Stimulated activated CD4-positive, alpha-beta T cell treated with anti-CD3 and anti-CD28 coated beads, TNF-alpha, amount 100 ng/mL, for 1 hour (primary cell): ENCODE measurements at places on chromosomes 1 and 21.
A peak's percentile ranks its signal among the peaks of the same experiment; 100 is the strongest.

DNA sequence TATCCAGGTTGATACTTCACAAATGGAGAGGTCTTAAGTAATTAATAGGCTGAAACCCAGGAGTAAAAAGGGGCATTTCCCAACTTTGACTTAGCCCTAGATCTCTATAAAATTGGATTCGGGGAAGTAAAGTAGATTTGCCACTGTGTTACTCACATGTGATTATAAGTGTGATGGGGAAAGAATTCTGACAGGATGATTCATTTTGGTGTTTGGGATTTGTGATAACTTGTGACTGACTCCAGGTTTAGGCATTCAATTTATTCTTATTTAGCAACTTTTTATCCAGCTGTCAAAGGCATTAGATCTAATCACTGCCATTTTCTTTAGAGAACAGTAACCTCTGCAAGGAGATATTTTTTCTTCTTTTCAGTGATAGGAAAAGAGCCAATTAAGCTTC, 175.5 kb downstream of the ASTN1 start:
- no peak for DNase-seq

- DNase-seq, result no peak
Observed at GRCh38 chr21:39690454-39690853, 54.5 kb upstream of the IGSF5 start.

- DNase-seq, result no peak
Observed at GRCh38 chr21:15370462-15370975, 305.7 kb upstream of the NRIP1 start.

DNA sequence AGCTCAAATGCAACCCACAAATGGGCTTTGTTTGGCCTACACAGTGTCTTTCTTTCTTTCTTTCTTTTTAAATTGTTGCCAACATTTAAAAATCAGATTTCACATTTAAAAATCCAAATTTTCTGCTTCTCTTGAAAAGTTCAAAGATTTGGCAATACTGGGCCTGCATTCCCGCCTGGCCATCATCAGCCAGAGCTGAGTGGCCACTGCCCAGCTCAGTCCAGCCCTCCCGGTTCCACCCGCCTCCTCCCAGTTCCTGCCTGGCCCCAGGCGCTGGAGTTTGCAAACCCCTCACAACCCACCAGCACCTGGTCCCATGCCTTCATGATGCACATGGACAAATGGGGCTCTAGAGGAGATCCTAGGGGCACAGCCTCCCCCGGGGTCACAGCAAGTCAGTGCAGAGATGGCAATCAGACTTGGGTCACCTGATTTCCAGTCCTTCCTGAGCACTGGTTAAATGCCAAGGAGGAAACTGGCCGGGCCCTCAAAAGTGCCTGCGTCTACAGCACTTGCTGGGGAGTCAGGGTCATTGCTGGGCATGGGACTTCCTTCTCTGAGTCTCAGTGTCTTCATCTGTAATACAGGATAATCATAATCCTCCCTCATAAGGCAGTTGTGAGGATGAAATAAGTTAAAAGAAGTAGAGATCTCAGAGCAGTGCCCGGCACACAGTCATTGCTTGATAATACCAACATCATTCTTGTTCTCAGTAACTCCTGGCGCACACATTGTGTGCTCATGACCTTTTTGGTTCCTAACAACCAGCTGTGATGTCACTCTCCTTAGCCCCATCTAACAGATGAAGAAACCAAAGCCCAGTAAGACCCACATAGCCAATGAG, 41.0 kb upstream of the LAPTM5 start:
- DNase-seq, result no peak

DNA sequence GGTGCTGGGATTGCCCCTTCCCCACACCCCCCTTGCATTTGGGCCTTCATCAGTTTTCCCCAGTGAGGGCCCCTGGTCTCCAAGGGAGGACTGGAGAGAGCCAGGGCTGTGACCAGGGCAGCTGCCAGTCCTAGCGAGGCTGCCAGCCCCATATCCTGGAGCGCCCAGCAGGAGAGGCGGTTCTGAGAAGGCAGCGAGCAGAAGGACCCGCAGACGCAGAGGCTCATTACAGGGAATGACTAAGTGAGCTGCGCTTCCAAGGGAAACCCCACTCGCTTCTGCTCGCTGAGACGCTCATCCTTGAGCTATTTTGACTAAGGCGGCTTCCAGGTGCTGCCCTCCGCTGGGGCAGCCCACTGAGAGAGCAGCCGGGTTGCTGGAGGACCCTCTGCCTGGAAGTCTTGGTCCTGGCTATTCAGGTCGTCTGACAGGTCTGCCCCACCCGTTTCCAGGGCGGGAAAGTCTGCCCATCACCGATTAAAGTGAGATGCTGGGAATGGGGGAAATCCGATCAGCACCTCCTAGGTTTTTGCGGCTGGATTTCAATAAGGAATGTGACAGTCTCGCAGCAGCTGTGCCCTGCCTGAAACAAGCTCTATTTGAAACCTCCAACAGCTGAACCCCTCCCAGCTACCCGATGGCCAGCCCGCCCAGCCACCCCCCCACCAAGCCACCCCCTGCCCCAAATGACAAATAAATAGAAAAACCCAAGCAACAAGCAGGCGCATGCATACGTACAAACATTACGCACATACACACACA, 2.8 kb downstream of the KCNN3 start:
- no peak for DNase-seq

GRCh38 chr1:16167331-16168143, 11.7 kb upstream of the EPHA2 start:
- DNase-seq, result peak; percentile 39

DNA sequence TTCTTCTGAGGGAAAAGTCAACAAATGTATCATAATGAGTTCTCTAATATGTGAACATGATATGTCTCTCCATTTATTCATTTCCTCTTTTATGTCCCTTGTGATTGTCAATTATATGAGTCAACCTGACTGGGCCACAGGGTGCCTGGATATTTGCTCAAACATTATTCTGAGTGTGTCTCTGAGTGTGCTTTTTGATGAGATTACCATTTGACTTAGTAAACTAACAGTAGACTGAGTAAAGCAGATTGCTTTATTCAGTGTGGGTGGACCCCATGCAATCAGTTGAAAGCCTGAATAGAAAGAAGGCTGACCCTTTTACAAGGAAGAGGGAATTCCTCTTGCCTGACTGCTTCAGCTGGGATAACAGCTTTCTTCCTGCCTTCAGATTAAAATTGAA, 142.6 kb downstream of the SLC35F3 start:
- no peak for DNase-seq

- no peak for DNase-seq
Observed at GRCh38 chr1:62325681-62326080, 6.4 kb upstream of the KANK4 start.
